Activated T-helper 1 cell treated with Interleukin-2 at 50 U/mL for 16 hours (primary cell): ENCODE measurements at places on chromosomes 13 and 19.

- no peak for DNase-seq
Observed at GRCh38 chr13:94495806-94496205, 16.3 kb upstream of the DCT start.

GRCh38 chr13:29952245-29952644, 101.8 kb upstream of the UBL3 start:
- no peak for DNase-seq

GRCh38 chr13:91014696-91015095, 332.8 kb upstream of the MIR17HG start:
- DNase-seq: no peak

- no peak for DNase-seq
Observed at GRCh38 chr13:97653443-97654140, 219.6 kb downstream of the RAP2A start.

DNA sequence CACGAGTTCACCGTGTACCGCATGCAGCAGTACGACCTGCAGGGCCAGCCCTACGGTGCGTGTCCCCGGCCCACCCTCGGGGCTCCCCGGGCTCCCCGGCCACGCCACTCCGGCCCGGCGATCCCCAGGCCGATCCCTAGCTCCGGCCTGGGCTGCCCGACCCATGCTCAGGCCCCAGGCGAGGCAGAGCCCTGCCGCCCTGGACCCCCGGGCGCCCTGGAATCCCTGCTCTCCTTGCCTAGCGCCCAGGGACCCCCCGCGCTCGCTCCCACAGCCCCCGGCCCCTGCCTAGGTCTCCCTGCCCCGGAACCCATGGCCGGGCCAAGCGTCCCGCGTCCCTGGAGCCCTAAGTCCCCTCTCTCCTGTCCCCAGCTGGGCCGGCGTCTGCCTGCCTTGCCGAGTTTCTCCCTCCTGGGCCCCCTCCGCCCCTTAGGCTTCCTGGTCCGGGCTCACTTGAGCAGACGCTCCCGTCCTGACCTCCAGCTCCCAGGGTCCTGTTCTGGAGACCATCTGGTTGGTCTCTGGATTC, 494 bp downstream of the NCLN start:
- DNase-seq: no peak

DNA sequence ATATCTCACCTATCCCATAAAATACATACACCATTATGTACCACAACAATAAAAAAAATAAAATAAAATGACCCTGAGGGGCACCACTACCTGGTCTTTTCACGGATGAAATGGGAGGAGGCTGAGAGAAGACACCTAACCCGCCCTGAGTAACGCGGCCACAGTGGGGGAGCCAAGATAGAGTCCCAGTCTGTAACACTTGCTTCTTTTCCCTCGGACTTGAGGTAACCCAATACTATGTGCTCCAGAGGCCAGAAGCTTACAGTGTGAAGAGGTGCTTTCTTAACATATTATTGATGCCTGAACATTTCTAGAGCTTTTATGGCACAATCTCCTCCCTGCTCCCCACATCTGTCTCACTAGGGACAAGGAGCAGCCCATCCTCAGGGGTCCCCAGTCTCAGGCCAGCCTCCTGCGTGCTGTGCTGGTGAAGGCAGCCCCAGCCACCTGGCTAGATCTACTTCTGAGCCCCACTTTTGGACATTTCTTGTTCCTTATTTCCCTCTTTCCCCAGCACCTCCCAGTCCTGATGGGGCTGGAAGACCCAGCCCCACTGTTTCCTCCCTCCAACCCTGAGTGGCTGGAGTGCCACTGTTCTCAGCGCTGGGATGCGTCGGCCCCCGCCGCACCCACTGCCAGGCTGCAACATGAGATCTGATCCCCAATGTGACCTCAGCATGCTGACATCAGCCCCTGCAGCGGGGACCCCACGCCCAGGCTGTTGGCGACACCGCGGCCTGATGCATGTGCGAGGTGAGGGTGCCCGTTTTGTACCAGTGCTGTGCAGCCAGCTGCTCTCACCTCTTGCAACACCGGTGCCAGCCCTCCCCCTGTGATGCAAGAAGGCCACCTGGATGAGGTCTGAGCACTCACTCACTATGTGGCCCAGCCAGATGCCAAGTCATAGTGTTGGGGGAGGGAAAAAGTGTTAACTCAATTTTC, 143.3 kb downstream of the DCLK1 start:
- DNase-seq: no peak

DNA sequence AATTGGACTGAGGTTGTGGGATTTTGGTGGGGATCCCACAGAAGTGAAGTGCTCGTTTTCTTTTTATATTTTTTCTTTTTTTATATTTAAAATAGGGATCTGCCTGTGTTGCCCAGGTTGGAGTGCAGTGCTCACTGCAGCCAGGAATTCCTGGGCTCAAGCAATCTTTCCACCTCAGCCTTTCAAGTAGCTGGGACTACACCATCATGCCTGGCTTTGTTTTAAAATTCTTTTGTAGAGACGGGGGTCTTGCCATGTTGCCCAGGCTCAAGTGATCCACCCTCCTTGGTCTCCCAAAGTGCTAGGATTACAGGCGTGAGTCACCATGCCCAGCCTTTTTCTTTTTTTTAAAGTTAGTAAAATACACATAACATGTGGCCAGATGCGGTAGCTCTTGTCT, 20.6 kb downstream of the CRTC1 start:
- DNase-seq: no peak

GRCh38 chr13:106789911-106790310, 222.0 kb upstream of the ARGLU1 start:
- no peak for DNase-seq

DNA sequence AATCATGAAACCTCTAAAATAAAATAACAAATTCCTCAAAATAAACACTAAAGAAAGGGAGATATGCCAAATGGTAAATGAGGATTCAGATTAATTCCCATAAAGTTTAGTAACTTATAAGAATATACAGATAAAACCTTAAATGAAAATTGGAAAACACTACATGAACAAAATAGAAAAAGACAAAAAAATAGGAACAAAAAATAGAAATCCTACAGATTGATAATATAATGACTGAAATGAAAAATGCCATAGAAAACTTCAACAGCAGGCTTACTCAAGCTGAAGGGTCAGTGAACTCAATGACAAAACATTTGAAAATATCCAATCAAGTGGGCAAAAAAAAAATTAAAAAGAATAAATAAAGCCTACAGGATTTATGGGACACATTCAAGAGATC, 1784.8 kb downstream of the PCDH9 start:
- no peak for DNase-seq

- no peak for DNase-seq
Observed at GRCh38 chr19:13036366-13036976, 41.2 kb downstream of the NFIX start.

GRCh38 chr13:44810061-44810840, 179.0 kb downstream of the NUFIP1 start:
- no peak for DNase-seq

- DNase-seq: no peak
Observed at GRCh38 chr19:15721268-15721667, 6.6 kb upstream of the OR10H2 start.

GRCh38 chr13:96824140-96824539, 170.1 kb downstream of the OXGR1 start:
- DNase-seq: no peak
